Activated CD4-positive, alpha-beta T cell treated with anti-CD3 and anti-CD28 coated beads for 48 hours (primary cell): ENCODE measurements at places on chromosomes 12 and 14.

- no peak for DNase-seq
Measured at GRCh38 chr14:75783184-75783583, 122.1 kb downstream of the TTLL5 start.

GRCh38 chr12:40261937-40262336 lies 37.1 kb downstream of the LRRK2 start:
- no peak for DNase-seq

DNA sequence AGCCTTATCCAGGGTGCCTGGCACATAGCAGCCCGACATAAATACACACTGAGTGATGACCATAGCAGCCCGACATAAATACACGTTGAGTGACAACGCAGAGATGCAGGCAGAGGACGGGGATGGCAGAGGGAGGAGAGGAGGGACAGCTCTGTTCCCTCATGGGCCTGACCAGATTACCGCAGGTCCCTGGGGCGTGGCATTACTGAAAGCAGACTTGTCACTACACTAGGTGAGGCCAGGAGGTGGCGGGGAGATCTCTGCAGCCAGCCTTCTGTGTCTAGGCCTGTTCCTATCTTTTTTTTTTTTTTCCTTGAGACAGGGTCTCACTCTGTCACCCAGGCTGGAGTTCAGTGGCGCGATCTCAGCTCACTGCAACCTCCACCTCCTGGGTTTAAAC lies 69.0 kb downstream of the HRK start:
- no peak for DNase-seq

DNA sequence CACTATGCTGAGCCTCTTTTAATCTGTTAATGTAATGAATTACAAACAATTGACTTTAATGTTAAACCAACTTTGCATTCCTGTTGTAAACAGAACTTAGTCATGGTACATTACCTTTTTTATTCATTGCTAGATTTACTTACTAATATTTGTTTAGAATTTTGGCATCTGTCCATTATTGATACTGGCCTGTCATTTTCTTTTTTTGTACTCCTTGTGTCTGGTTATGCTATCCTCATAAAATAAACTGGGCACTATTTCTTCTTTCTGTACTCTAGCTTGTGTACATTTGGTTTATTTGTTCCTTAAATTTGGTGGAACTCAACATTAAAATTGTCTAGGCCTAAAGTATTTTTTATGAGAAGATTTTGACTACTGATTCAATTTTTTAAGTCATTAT lies 32.1 kb downstream of the SPATA7 start:
- DNase-seq: no peak

DNA sequence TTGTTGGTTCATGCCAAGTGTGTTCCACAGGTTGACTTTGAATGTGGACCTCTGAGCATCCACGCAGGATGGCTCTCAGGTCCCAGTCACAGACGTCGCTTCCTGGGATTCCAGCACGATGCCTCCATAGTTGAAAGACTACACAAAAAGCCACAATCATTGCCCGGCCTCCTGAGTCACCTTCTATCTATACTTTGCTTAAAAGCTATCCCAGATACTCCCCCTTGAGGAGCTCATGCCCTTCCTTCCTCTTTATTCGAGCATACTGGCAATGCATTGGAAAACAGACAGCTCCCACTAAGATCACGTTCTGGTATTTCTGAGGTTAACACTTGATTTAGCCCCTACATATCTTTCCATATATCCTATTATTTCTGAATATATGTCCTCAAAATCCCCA lies 40.1 kb downstream of the ZNF664 start:
- no peak for DNase-seq

- no peak for DNase-seq
Measured at GRCh38 chr14:96121660-96122395, 82.7 kb downstream of the C14orf132 start.

DNA sequence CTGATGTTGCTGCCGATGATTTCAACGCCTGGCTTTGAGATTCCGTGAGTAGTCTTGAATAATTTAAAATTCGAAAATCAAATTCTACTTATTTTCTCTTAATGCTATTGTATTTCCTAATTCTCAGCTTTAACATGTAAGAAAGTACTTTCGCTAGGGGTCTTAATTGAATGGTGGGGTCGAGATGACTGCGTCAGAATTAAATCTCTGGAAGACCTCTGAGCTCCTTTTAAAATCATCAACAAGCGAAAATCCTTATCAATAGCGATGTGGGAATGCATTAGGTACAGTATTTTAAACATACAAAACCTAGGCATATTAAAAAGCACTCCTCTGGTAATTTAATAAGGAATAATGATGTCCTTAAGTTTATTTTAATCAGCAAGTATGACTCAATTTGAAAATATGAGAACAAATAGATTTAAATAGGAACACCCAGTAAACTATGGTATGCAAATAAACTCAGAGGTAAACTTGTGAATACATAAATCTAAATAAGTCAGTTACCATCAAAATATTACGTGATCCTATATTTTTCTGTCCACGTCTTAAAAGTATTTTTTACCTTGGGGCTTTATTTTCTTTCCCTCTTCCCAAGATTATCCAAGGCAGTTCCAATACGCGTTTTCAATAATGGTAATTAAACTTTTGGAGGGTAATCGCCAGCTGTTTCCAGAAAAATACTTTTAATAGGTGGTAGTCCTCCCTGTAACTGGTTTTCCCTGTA lies 1.4 kb downstream of the FOXA1 start:
- no peak for DNase-seq

DNA sequence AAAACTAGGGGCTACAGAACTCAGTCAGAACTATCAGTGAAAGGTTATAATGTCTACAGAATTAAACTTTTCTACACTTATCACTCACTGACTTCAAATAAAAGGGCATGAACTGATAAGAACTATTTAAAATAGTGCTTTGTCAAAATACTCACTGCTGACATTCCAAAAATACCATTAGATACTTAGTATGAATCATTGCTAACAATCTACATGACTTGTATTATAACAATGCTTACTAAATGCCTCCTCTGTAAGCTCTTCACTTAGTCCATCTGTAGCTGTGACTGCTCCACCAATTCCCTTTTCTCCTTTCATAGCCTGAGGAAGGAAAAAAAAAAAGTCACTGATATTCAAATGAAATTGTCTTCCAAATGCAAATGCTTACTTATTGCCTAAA lies 17.0 kb downstream of the NFYB start:
- DNase-seq: no peak

- no peak for DNase-seq
Measured at GRCh38 chr14:59823179-59823578, 47.4 kb downstream of the RTN1 start.

DNA sequence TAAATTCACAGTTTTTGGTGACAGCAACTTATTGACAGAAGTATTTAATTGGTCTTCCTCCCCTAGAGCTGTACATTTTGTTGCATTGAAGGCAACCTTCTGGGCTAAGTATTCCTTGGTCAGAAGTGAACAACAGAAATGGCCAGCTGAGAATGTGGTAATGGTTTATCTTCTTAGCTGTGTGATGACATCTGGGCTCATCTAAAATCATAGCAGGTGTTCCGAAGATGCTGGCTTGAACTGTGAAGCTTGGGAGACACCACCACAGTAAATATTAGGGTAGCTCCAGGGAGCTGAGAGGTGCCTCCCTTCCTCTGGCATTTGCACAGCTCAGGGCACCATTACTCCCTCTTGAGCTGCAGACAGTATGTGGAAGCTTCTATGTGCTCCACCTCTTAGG lies 3.7 kb upstream of the PTPRB start:
- no peak for DNase-seq

- no peak for DNase-seq
Measured at GRCh38 chr14:84403585-84403984, 1126.4 kb upstream of the FLRT2 start.

DNA sequence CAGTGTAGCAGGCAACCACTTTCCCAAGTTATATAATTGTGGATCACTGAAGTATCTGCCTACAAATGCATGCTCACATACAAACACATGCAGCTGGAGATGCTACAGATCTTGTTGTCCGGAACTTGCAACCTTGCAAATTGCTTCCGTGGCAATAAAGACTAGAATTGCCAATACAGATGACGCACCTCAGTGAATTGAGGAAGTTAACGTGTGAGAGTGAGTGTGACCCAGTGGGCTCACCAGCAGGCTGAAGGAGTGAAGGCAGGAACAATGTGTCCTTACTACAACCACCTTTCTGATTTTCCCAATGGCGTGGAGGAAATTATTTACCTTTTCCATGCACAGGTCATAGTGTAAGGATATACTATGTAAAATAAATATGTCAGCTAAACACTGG lies 89.4 kb upstream of the GRIP1 start:
- no peak for DNase-seq
